ENCODE measurements at places on chromosomes 11 and 22.
A peak's percentile ranks its signal among the peaks of the same experiment; 100 is the strongest.

DNA sequence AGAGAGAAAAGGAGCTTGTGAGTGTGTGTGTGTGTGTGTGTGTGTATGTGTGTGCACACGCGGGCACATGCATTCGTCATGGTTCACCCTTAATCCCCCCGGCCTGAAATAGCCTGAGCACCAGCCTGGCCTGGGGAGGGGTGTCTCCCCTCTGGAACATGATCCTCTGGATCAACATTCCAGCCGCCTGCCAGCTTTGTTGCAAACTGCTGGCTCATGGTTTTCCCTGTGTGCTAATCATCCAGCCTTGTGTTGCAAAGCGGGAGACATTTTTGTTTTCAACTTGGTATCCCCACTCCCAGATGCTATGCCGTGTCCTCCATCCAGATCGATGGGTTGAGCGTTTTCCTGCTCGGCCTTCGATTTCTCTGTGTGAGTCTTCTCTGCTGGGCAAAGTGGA, 94.3 kb downstream of the FEZ1 start:
- DNase-seq: no peak

- DNase-seq: no peak
Measured at GRCh38 chr11:99513368-99513767, 492.6 kb downstream of the CNTN5 start.

GRCh38 chr11:113690619-113691569, 15.2 kb downstream of the TMPRSS5 start:
- no peak for DNase-seq

- DNase-seq: no peak
Measured at GRCh38 chr22:41361716-41362310, 19.9 kb upstream of the TEF start.

GRCh38 chr11:73288873-73289707, 17.0 kb downstream of the P2RY6 start:
- DNase-seq: peak; percentile 42

DNA sequence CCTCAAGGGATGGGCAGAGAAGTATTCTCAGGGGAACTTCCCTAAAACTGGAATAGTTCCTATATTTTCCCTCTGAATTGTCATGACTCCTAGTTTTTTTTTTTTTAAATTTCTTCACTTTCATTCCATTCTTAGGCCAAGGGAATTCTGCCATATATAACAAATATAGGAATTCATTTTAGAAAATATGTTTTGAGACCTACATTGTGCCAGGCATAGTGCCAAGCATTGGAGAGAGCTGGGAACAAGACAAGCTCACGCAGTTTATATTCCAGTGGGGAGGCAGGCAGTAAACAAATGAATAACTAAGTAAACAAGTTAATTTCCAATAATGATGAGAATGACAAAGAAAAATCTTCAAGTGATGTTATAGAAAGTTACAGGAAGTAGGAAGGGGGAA, 2.6 kb upstream of the NPTXR start:
- no peak for DNase-seq

DNA sequence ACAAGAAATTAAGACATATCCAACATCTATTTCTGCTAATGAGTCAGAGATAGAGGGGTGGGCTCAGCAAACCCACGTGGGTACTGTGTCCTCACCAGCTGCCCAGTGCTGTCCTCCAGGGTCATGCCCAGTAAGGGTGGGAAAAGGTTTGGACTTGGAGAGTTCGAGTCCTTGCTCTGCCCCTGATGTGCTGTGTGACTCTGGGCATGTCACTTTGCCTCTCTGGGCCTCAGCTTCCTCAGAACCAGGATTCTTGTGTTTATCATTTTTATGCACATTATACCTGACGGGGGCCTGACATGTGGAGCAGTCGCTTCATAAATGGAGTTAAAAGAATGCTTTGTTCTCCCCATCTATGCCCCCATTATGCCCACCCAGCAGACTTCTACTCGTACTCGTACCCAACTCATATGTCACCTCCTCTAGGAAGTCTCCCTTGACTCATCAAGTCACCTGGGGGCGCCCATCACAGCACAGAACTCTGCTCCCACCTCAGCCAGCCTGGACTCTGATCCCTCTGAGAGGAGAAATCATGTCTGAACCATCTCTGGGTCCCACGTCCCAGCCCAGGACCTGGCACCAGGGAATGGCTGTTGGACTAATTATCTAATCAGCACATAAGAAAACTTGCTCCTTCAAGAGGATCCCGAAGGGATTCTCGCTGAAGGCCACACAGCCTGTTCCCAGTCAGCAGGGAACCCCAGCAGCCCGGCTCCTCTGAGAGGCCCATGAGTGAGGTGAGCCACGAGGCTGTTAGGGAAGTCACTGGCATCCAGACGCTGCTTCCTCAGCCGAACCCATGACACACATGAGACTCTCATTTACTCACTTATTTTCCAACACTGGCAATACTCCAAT, 38.7 kb upstream of the TSKU start:
- no peak for DNase-seq

DNA sequence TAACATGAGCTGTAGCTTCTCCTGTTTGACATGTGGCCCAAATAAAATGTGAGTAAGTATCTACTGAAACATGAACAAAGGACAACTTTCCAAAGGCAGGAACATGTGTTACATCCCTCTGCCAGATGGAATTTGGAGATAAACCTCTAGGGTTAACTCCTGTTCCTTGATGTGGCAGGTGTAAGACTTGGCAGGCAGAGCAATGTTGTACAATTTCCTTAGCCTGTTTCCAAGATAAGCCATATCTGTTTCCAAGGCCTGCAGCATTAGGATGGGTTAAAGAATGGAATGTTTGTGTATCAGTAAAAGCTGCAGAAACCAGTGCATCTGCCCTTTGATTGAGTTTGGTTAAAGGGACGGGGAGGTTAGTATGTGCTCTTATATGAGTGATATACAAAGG, 8.8 kb upstream of the DNAJB13 start:
- no peak for DNase-seq

- DNase-seq: no peak
Measured at GRCh38 chr11:78069465-78069864, 5.8 kb downstream of the THRSP start.

GRCh38 chr22:40055143-40055883, 60.6 kb downstream of the FAM83F start:
- DNase-seq: no peak

DNA sequence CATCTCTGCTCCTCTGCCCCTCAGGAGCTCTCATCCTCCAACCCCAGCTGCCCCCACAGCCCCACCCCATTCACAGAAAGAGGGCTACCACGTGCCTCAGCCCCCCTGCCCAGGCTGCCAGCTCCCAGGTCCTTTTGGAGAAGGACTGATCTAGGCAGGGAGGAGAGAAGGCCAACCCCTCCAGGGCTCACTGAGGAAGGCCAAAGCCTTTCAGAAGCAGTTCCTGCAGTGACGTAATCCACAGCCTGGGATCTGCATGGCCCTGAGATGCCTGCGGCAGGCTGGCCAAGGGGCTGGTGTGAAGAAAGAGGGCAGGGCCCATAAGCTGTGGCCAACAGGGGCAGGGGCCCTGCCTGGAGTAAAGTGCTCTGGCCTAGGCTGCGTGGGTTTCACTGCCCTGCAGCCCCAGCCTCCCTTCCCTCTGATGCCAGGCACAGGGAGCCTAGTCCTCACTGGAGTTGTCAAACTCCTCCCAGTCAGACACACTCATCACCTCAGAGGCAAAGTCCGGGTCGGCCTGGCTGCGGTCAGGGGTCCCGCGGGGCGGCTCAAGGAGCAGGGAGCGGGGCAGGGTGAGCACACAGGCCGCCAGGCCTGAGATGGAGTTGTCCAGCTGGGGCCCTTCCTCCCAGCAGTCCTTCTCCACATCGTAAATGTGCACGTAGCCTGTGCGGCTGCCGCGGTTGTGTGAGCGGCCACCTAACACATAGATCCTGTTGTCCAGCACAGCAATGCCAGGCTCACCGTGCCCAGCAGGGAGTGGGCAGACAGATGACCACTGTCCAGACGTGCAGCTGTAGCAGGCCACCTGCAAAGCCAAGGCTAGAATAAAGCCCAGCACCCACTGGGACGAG, 4.2 kb upstream of the SCARF2 start:
- no peak for DNase-seq

Data from epithelial cell of proximal tubule (primary cell).